ENCODE measurements at places on chromosomes 2 and 18.

GRCh38 chr2:179862898-179863458 lies 1.6 kb upstream of the ZNF385B start:
- DNase-seq, result no peak

GRCh38 chr18:67705748-67706147 lies 189.2 kb upstream of the DSEL start:
- no peak for DNase-seq

DNA sequence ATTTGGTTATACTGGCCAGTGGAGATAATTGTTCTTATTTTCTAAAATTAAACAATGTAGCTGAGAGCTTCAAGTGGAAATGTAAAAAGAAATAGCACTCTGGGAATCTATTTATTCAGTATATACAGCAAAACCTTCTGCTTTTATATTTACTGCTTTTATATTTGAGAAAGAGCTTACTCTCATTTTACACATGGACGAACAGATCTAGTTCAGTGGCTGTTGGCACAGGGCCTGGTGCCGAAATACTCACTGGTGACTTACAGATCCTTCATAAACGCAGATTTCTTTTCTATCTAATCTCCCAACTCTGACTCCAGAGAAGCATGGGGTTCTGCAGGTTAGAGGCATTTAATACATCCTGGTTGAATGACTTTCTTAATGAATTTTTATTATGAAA lies 266.2 kb downstream of the ASXL3 start:
- no peak for DNase-seq

DNA sequence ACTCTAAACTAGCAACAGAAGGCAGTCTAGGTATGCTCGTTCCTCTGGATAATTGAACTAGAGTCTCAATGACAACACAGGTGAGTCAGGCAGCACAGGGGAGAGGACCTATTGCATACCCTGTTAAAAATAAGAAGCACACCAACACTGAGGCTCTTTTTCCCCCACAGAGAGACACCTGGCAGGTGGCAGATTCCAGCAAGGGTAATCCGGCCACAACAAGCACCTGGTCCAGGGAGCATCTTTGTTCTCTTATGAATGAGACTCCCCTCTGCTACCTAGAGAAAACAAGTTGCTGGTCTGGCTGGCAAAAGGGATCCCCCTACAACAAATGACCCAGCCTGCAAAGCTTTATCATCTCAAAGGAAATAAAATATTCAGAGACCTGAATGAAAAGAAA lies 508.9 kb upstream of the POU3F3 start:
- DNase-seq, result no peak

GRCh38 chr2:99425022-99425421 lies 64.8 kb downstream of the REV1 start:
- no peak for DNase-seq

DNA sequence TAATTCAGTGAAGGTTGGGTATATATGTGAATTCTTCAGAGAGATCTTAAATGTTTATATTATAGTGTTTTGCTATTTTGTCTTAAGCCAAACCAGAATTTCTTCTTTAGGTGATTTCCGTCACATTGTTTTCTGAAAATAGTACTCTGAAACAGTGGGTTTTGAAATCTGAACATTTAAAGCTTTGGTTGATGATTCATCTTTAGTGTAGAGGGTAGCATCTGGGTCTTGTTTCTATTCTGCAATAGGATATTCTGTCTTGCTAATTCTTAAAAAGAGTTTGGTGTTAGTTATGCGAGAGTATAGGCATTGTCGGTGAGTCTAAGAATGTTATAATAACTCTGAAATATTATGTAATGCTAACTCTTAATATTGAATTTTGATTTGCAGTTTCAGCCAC lies 69.6 kb upstream of the FAM237A start:
- no peak for DNase-seq

- DNase-seq, result no peak
Observed at GRCh38 chr2:230330725-230331124, 3.7 kb downstream of the SP140L start.

DNA sequence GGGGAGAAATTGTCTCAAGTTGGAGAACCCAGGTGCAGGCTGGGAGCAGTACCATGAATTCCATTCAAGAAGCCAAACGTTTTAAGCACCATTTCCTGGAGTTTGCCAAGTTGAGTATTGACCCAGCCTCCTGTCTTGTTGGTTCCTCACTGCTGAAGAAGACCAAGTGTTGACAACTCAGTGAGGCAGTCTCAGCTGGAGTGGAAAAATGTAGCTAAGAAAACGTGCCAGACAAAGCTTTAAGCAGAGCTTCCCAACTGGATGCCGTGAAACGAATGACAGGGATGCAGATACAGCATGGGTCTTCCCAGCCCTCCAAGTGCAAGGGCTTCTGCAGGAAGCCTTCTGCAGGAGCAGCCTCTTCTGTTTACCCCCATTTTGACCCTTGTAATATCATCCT lies 778 bp upstream of the INPP1 start:
- DNase-seq, result no peak

GRCh38 chr2:96111823-96112500 lies 4.4 kb downstream of the ADRA2B start:
- no peak for DNase-seq

DNA sequence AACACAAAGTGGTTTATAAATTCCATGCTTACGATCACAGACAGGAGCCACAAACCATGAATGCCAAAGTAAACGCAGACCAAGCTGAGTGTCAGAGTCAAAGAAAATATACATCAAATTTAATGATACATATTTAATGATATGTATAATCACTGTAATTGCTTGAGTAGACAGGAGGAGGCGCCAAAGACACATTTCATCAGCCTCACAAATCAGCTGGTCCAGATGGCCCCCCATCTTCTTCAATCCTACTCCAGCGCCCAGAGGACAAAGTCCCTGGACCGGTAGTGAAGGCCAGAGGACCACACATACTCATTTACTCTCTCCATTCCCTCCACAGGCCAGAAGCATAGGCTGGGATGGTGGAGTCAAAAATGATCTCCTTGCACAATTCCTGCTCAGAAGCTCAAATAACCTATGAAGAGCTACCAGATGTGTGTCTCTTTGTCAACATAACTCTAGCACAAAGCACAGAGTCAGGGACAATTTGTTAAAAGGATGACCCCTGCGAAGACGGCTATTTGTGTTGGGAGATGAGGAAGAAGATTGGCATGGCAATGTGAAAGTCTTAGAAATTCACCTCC lies 149.3 kb upstream of the PGAP1 start:
- DNase-seq, result no peak

DNA sequence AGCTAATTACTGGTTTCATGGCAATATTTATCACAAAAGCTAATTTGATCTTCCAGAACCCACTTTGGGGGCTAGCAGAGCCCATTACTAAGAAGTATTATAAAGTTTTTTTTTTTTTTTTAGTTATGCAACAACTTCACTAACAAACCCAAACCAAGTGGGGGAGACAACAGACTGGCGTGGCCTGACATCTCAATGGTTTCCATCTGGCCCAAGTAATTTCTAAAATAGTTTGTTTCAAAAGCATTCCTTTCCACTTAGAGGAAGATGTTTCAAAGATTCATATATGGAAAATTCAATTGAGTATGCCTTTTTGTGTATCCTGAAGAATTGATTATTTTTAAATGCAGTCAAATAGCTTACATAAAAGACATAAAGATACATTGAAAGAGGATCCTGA lies 367.1 kb downstream of the HRH4 start:
- DNase-seq, result no peak

DNA sequence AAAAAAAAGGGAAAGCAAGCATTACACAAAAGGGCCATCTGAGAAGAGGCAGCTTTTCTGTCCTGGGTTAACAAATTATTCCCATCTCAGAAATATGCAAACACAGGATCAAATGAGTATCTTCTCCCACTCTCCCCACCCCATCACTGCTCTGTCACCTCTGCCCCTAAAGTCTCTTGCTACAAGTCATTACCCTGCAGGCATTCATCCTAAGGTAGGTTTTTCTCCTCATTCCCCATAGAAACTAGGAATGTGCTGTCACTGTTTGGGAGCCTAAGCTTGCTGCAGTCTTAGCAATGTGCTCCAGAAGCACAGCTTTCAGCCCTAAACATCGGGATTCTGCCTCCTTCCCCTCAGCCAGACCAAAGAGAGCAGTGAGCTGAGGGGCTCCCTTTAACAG lies 3.6 kb downstream of the LRRTM1 start:
- DNase-seq, result no peak

- DNase-seq, result no peak
Observed at GRCh38 chr2:104434318-104434792, 419.6 kb upstream of the POU3F3 start.

- no peak for DNase-seq
Observed at GRCh38 chr2:71880846-71881610, 266.6 kb downstream of the CYP26B1 start.

GRCh38 chr18:67776929-67777328 lies 260.4 kb upstream of the DSEL start:
- DNase-seq, result peak; percentile 2

DNA sequence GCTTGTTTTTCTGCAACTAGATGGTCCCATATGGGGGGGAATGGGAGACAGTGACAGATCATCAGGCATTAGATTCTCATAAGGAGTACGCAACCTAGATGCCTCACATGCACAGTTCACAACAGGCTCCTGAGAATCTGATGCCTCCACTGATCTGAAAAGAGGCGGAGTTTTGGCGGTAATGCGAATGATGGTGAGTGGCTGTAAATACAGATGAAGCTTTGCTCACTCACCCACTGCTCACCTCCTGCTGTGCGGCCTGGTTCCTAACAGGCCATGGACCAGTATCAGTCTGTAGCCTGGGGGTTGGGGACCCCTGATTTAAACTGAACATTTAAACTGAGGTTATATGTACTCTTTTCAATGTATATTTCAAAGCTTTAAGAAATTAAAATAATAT lies 40.7 kb downstream of the SOS1 start:
- DNase-seq, result no peak

GRCh38 chr2:68396093-68396492 lies 31.0 kb downstream of the PLEK start:
- no peak for DNase-seq

GRCh38 chr2:75564026-75564688 lies 3.4 kb upstream of the EVA1A start:
- DNase-seq, result no peak

DNA sequence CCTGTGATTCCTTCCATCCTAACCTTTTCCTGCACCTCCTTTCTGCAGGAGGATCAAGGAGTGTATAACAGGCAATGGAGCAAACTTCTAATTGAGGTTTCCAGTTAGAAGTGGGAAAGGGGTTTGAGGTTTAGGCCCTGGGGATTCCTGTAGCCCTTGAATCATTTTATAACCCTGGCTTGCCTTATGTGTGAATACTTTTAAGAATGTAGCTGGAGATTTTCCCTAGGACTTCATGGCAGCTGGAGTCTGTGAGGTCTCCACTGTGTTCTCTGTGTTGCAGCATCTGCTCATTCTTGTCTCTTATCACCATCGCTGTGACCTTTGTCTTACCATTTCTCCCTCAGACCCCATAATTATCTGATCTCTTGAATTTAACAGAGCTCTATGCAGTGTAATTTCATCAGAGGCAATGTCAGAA lies 370.2 kb upstream of the SLC14A2 start:
- no peak for DNase-seq

DNA sequence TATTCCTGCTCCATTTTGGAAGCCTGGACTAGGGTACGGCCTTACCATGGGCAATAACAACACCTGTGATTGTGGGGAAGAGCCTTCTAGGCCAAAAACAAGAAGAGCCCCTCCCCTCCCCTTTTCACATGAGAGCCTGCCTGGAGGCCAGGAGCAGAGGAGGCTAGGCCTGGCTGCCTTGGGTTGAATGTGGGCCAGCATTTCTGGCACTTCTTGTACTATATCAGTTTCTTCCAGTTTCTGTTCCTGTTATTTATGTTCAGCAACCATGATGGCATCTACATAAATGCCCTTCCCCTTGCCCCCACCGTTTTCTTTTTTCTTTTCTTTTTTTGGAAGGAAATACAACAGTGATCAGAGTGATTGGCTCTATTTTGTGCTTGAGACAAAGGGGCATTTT lies 58.4 kb downstream of the KCTD18 start:
- DNase-seq, result no peak

DNA sequence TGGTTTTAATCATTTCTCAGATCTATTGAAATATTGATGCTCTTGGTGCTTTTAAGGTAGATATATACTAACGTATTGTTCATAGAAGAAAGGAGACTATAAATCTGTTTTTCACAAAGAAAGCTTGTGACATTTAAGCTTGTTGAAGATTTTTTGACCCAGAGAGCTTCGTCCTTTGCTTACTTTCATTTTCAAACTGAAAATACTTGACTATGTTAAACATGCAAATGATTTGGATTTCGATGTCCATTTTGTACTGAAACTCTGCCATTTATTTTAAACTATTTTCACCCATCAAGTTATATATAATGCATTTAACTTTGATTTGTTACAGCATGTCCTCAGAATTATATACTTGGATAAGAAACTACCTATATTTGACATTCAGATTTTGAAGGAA lies 85.2 kb downstream of the SLC4A10 start:
- DNase-seq, result no peak

- no peak for DNase-seq
Observed at GRCh38 chr2:48912110-48912509, 156.6 kb upstream of the LHCGR start.

DNA sequence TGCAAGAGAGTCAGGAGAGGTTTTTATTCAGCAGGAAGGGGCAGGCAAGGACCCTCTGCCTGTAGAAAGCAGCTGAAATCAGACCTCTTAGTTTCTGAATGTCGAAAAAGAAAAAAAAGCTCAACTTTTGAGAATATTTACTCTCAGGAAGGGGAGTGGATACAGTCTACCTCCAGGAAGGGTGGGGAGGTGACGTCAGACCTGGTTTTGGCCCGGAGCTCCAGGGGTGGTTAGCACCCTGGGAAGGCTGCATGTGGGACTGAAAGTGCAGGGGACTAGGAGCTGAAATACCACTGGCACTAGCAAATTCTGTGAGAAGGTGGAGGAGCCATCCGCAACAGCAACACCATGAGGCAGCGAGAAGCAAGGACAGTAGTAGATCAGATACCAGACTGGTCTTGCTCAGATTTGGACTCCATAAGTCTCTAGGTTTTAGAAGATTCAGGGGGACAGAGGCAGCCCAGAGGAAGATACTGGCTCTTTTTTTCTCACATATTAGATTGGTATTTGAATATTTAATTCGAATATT lies 19.8 kb downstream of the MC2R start:
- no peak for DNase-seq

- no peak for DNase-seq
Observed at GRCh38 chr2:42054714-42055430, 7.1 kb downstream of the PKDCC start.
